ENCODE measurements at places on chromosomes 4 and X. TPM values are rescaled to one million over a fixed set of nuclear protein-coding genes. Genes with fewer than 3 reads are reported as not detected.

The F11 gene
- not detected for polyA plus RNA-seq

The GPR34 gene
- polyA plus RNA-seq = 0.27 TPM

The COL25A1 gene
- not detected for polyA plus RNA-seq

The OCRL gene
- 0.48 TPM for polyA plus RNA-seq

The PPEF1 gene
- polyA plus RNA-seq = not detected

The SH3TC1 gene
- 6.5 TPM for polyA plus RNA-seq

The REPS2 gene
- polyA plus RNA-seq = 0.31 TPM

The AREG gene
- polyA plus RNA-seq = 9.0 TPM

GRCh38 chrX:100768679-100769338 is 36.9 kb upstream of the SYTL4 start:
- DNase-seq = peak; percentile 90

- no peak for DNase-seq
These were observed 134.2 kb downstream of the EIF4E start for GRCh38 chr4:98794565-98795205.

DNA sequence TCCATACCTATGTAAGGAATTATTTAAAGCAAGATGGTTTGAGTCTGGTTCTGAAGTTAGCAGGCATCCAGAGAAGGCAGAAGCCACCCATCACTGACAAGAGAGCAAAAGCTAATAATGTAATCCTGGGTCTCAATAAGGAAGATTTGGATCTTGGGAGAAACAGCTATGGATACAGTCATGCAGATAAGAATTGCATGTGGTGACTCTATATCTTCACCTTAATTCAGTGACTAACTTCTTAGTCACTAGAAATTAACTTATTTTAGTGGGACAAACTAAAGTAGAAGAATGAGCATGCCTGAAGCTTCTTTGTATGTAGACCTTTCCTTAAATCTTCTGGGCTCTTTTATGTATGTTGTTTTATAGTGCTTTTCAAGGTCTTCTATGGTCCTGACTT is 66.6 kb downstream of the ATP10D start:
- no peak for DNase-seq

- no peak for DNase-seq
These were observed 76.6 kb downstream of the FREM3 start for GRCh38 chr4:143623896-143624295.

DNA sequence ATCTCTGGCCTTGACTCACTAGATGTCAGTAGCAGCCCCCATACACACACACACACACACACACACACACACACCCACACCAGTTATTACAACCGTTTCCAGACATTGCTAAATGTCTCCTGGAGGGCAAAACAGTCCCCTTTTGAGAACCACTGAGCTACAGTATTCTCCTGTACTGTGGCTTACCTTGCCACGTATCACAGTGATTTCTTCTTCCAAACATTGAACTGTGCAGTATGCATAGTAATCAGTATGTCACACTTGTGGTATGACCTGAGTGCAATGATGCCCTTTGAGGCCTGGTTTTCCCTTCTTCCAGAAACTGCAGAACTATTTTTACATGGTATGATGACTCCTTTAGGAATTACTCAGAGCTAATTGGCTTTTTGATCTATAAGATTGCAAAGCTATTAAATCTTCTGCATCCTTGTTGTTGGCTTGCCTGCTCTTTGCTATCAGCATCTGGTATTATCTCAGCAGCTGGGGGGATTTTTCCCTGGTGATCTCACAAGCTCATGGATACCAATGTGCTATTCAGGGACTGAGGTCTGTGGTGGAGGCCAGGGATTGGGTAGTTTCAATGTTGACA is 3.6 kb upstream of the THOC2 start:
- no peak for DNase-seq

DNA sequence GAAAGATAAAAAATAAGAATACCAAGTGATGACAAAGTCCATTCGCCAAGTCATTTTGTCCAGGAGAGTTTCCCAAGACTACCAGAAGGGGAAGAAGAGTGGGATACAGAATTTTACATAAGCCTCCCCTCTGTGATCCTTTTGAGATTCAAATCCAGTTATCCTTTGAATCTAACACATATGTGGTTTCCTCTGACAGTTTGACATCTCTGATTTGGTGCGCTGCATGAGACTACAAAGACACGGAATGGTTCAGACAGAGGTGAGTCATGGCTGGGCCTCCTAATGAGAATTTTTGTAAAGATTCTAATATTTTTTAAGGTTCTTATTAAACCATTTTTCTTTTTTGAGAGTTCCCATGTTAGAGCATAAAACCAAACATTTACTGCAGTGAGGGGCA is 38.3 kb downstream of the SLC10A6 start:
- no peak for DNase-seq

DNA sequence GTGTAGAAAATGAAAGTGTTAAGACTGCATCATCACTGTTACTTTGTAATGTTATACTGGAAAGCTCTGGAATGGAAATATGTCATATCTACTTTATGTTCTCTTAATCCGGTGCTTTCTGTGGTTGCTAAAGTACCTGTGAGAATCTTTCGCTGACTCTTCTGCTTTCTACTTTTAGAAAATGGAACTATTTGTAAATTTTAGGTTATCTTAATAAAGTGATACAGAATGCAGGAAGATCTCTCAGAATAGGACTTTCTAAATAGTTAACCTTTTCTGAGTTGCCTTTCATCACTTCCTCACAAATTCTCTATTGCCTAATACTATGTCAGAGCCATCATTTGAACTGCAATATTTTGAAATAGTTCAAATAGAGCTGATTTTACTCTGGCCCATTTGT is 69.3 kb downstream of the BMP2K start:
- DNase-seq = no peak

- DNase-seq = no peak
These were observed 3.2 kb upstream of the KLF8 start for GRCh38 chrX:56228914-56229313.

- DNase-seq = peak; percentile 85
These were observed 1.7 kb upstream of the FGFRL1 start for GRCh38 chr4:1009542-1010394.

DNA sequence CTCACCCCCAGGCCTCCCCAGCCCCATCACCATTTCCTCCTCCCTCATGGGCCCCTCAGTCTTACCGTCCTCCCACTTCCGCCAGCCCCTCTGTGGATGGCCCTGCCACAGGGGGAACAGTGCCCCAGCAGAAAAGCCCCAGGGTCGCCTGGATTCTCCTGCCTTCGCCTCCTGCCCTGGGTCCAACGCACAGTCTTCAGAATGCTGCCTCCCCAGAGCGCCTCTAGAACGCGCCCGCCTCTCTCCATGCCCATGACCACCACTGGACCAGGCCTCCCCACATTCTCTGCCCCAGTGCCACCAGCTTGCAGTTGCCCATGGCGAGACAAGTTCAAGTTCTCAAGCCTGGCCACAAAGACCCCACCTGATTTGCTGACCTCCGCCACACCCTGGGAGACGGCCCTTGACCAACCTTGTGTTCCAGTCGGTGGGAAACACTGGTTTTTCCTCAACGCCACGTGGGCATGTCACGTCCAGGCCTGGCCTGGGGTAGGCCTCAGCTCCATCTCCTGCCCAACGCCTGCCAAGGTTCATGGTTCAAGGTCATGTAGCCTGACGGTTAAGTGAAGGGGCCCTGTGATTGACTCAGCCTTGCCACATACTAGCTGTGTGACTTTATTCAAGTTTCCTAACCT is 634 bp upstream of the PLXNB3 start:
- DNase-seq = no peak

- DNase-seq = no peak
These were observed 575.4 kb downstream of the SPRY1 start for GRCh38 chr4:123972031-123972430.

GRCh38 chr4:10575414-10575813 is 109.2 kb downstream of the CLNK start:
- no peak for DNase-seq

DNA sequence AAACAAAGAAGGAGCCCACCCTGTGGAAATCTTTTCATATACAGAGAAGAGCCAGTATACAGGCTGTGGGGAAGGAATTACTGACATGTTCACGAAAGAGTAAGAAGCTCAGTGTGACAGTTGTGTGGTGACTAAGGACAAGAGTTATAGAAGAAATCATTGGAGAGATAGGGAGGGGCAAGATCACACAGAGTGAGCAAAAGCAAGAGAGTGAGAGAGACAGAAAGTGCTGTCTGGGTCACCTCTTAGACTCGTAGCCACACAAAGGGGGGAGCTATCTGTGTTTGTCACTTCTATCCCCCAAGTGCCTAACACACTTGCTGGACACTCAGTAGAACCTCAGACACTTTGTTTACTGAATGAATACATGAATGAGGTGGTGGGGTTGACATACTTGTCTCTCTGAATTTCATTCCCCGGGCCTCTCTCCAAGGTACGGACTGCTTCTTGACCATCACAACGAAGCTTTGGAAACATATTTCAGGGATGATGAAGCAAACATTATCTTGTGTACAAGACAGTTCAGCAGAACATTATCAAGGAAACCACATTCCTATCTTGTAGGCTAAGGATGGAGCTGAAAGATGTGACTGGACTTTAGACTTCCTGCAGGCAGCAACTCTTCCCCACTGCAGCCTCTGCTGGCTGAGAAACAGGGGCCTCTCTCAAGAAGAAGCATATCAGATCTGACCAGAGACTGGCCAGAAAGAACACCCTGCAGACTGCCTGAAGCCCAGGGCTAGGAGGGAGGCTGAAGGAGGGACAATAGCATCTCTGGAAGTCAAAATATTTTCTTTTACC is 168.2 kb downstream of the AMELX start:
- no peak for DNase-seq

- DNase-seq = no peak
These were observed 98.1 kb downstream of the TSPAN5 start for GRCh38 chr4:98560321-98560720.
